ENCODE measurements at places on chromosomes 1 and 21. TPM values are rescaled to one million over a fixed set of nuclear protein-coding genes. Genes with fewer than 3 reads are reported as not detected.

Gene RAB3B
- 77.3 TPM for total RNA-seq

Gene CD52
- total RNA-seq = not detected

Gene GPR52
- 2.6 TPM for total RNA-seq

Gene NR1I3
- not detected for total RNA-seq

Gene SHE
- total RNA-seq = not detected

Gene LEFTY1
- total RNA-seq = not detected

Gene S100A7A
- total RNA-seq = not detected

GRCh38 chr1:170075186-170075585, 691 bp upstream of the KIFAP3 start:
- no peak for DNase-seq

DNA sequence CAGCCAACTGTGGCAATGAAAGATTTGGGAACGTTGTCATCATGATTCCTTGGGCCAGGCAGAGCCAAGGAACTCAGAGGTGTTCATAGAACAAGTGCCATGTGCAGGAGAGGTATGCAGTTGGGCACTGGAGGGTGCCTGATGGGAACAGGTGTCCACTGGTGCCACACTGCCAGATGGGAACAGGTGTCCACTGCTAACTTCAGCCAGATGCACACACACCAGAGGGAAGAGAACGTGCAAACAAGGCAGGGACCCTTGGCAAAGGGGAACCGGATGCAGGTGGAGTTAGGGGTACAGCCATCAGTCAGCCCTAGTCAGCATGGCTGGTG, 13.5 kb downstream of the OLFML2B start:
- DNase-seq = no peak

DNA sequence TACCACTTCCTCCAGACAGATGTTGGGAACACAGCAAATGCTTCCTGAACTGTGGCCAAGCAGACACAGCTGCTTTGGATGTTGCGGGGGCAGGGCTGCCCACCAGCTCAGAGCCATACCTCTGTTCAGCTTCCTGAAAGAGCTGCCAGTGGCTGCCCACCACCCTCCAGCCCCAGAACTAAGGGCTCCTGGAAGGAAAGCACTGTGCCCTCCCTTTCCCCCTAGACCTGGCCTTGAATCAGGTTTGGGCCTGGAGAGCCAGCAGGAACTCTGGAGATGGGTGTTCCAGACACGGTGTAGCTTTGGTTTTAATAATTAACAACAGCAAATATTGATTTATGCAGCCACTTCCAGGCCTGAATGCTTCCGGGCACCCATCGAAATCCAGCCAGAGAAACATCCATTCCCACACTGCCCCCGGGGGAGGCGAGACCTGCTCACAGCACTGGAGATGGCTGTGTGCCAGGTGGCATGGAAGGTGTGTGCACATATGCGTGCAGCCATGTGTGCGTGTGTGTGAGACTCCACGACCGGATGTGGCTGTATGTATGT, 45.7 kb downstream of the RAP1GAP start:
- DNase-seq = no peak

GRCh38 chr1:18535391-18536210, 54.9 kb downstream of the KLHDC7A start:
- no peak for DNase-seq

GRCh38 chr1:154784416-154784815, 85.7 kb downstream of the KCNN3 start:
- DNase-seq = no peak

DNA sequence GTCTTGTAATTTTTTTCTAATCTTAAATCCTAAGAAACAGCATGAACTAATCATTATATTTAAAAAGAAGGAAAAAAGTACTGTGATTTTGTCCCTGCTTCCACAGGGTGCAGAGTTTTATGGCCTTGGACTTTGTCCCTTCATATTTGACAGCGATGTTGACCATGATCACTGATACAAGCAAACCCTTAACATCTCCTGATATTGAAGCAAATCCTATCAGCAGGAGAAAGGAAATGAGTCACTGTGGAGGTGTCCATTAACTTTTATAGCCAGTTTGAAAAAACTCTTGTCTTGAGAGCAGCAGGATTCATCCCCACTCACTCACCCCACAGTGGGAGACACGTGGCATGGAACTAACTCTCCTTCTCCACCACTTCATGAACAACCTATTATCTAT, 5.1 kb upstream of the REG4 start:
- DNase-seq = peak; percentile 79

DNA sequence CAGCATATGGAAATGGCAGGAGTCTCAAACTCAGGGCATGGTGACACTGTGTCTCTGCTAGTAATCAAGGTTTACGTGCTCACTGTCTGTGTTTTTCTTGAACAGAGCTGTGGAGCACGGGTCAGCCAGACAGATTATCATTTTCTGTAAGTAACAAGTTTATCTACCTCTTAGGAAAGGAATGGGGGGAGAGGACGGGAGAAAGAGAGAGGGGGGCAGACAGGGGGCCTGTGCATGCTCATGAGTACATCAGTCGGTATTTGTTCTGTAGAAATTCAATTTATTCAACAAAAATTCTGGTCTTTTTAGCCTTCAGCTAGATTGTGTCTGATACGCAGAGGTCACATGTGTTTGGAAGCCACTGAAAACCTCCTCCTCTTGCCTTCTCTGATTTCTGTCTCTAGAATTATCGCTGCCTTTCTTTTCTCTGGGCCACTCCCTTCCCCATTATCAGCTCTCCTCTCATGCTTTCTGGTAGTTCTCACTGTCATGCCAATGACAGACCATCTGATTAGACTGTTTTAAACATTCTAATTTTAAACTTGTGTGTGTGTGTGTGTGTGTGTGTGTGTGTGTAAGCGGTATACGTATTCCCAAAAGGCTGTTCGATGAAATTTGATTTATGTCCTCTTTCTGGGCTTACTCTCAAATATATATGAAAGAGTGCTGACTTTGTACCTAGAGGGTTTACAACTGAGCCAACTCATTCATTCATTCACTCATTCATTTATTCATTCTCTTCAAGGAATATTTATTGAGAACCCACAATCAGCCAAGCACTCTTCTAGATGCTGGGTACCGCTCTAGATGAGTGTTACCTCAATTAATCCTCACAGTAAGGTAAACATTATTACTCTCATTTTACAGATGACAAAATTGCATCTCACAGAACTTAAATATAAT, 636.9 kb downstream of the KIF26B start:
- peak; percentile 85 for DNase-seq
